Dorsolateral prefrontal cortex (tissue), 122 donors: ENCODE measurements at places on chromosomes 5 and 9.

DNA sequence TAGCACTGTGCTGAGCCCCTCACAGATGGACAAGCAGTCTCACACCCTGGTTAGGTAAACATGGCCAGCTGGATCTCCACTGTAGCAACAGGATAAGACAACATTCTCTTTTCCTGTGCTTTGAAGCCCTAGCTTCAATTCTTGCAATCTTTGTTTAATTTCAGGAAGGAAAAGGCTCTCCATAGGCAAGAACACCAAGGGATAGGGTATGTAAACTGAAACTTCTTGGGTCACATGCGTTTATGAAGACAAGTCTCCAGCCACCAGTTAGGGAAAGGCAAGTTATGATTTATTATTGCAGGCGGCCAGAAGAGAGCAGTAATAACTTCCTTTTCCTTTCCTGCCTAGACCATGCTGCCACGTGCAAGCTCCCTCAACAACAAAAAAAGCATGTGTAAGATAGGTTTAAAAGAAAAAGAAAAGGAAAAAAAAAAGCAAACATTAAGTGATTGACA lies 50.1 kb upstream of the POU5F2 start:
- no peak for DNase-seq

GRCh38 chr5:17346811-17347210 lies 129.4 kb downstream of the BASP1 start:
- DNase-seq: no peak

GRCh38 chr9:35599763-35600604 lies 5.1 kb upstream of the TESK1 start:
- DNase-seq: no peak

- DNase-seq: no peak
Observed at GRCh38 chr5:1262381-1262780, 32.5 kb downstream of the TERT start.

DNA sequence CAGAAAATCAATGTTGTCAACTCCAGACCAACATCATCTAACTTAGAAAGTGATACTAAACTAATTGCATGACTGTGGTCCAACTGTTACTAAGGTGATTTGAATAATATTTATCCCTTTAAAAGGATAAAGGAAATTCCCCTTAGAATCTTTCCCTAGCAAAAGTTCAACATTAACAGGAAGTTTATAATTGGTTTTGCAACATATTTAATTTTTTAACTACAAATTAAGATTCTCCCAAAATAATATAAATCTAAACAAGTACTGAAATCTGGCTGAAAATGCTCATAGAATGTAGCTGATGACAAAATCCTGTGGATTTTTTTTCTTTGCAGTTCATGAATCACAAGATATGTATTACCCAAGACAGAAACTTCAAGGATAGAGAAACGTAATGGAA lies 151.4 kb downstream of the LPAR1 start:
- DNase-seq: no peak

DNA sequence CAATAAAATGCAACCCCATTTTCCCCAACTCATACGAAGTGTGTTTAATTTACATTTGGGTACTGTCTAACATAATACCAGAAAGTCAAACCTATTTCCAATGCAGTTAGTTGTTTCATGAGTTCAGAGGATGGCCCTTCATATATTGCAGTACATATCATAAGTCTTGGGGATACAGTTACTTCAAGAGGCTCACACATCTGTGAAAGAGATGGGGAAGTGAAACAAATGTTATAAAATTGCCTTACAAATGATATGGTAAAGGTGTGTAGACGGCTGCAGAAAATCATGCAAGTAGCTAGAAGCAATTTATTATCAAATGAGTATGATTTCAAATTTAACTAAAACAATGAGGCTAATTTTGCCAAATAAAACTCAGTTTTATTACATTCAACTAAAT lies 219.0 kb upstream of the CDH12 start:
- DNase-seq: no peak

GRCh38 chr5:56279291-56279690 lies 46.2 kb upstream of the ANKRD55 start:
- no peak for DNase-seq

DNA sequence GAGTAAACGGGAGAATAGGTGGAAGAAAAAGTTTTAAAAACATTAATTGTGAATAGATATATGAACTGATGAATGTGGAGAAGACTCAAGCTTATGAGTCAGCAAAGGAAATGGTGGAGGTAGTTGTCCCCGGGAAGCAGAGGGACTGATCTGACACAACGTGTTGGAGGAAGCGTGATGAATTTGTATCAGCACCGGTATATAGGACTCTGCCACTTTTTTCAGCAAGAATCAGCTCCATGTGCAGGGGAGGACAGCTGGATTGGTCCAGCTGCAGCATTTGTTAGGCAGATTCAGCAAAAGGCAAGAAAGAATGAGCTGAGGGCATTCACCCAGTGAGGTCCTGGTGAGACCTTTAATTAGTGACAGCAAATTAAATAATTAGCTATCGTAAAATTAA lies 276.0 kb downstream of the TENT4A start:
- no peak for DNase-seq

DNA sequence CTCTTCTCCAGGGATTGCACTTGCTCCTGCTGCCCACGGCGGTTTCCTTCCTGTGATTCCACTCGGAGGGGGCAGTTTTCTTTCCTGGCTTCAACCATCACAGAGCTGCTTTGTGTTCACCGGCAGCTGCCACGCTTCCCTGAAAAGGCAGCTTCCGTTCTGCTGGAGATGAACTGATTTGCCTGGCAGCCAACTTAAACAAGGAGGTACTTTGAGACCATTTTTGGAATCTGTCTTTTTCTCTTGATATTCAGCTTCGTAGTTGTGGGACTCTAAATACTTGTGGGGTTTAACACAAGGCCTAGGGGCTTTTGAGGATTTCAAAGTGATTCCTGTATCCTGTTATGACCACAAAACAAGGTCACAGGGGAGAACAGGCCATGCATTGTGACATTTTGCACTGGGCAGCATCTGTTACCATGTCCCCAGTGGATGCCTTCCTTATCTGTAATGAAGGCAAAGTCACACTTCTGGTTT lies 192.0 kb downstream of the MTRR start:
- no peak for DNase-seq

- no peak for DNase-seq
Observed at GRCh38 chr5:178380086-178380485, 147.5 kb upstream of the PHYKPL start.

DNA sequence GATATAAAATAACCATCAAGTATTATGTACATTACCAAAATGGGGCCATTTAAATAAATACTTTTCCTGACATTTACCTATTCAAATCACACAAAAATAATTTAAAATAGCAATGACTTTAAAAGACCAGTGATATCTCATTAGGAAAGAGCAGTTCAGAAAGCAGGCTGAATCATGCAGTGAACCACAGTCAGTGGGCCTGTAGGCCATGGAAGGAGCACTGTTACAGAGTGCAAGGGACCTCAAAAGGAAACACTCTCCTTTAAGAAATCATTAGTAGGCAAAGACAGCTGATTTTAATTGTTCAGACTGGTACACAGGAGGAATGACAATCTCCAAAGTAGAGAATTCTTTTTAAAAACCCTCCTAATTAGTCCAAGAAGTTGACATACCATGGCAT lies 283.5 kb upstream of the EFNA5 start:
- no peak for DNase-seq

DNA sequence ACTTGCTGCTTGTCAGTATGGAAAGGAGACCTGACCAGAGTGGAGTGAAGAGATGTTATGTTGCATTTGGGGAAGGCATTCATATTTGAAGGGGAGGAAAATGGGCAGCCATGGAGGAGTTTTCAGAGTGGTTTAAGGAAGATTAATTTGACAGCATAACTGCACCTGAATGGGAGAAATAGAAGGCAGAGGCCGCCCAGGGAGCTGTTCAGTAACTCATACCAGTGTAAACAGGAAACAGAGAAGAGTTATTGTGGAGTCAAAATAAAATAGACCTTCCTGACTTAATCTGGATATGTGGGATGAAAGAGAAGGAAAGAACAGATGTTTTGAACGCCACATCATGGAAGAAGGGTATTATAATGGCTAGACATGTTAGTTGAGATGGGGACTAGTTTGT lies 13.4 kb downstream of the SLC44A1 start:
- DNase-seq: no peak

GRCh38 chr5:133472829-133473228 lies 139.5 kb downstream of the FSTL4 start:
- DNase-seq: no peak

DNA sequence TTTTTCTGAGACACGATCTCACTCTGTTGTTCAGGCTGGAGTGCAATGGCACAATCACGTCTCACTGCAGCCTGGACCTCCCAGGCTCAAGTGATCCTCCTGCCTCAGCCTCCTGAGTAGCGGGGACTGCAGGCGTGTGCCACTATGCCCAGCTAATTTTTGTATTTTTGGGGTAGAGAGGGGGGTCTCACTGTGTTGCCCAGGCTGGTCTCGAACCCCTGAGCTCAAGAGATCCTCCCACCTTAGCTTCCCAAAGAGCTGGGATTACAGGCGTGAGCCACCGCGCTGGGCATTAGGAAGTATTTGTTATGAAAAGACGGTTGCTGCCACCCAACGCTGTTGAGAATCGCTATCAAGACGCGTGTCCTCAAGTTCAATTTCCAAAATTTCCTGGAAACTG lies 180.9 kb upstream of the TBCA start:
- DNase-seq: no peak

DNA sequence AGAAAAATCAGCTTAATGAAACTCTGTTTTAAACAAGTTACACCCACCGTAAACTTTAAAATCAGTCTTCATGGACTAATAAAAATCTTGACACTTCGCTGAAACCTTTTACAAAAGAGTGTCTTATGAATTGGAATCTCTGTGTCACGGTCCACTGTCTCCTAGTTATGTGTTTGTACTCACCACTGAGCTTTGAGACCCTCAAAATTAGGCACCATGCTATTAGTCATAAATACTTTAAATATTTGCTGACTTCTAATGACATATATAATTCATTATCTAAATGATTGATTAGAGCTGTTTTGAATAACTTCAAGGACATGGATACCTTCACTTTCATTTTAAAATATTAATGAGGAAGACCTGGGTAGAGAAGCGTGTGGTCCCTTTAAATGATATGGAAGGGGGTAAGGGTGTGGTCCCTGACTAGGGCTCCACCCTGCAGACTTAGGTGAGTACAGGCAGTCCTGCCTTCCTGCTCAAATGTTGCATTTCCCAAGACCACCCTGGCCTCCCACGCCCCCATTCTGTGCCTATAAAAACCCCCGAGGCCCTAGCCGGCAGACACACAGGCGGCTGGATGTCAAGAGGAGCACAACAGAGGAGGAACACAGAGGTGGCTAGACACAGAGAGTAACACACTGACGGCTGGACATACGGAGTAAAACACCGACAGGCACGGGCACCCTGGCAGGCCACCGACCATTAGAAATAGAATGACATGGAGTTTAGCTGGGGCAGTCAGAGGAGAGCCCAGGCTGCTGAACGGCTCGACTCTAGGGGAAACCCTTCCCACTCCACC lies 179.0 kb upstream of the CDH9 start:
- DNase-seq: no peak

GRCh38 chr9:26524267-26524666 lies 368.3 kb downstream of the CAAP1 start:
- no peak for DNase-seq

- no peak for DNase-seq
Observed at GRCh38 chr5:152595405-152595804, 190.3 kb upstream of the NMUR2 start.

GRCh38 chr5:147101659-147102369 lies 133.0 kb upstream of the STK32A start:
- peak; percentile 37 for DNase-seq

GRCh38 chr5:115456056-115456455 lies 88.5 kb downstream of the FEM1C start:
- DNase-seq: no peak

DNA sequence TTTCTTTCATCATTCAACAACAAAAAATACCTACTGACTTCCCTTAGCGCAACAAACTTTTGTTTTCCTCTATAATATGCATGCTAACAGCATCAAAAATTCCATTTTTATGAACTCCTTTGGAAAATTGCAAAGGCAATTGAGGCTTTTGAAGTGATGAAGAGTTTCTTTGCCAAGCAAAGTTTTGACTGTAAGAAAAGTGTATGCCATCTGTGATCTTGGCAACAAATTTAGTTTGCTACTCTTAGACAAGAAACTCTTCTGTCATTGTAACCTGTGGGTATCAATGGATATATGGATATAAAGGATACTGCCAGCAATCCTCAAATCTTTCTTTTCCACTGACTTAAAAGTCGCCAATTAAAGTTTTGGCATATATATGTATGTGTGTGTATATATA lies 72.0 kb upstream of the GABRA1 start:
- no peak for DNase-seq

- peak; percentile 79 for DNase-seq
Observed at GRCh38 chr5:132797651-132798050, 15.5 kb upstream of the SOWAHA start.

GRCh38 chr5:175800656-175801081 lies 70.7 kb upstream of the CPLX2 start:
- peak; percentile 45 for DNase-seq

GRCh38 chr9:136235709-136236455 lies 9.7 kb downstream of the QSOX2 start:
- DNase-seq: no peak

GRCh38 chr9:126806336-126806735 lies 1.5 kb downstream of the ZBTB43 start:
- no peak for DNase-seq

DNA sequence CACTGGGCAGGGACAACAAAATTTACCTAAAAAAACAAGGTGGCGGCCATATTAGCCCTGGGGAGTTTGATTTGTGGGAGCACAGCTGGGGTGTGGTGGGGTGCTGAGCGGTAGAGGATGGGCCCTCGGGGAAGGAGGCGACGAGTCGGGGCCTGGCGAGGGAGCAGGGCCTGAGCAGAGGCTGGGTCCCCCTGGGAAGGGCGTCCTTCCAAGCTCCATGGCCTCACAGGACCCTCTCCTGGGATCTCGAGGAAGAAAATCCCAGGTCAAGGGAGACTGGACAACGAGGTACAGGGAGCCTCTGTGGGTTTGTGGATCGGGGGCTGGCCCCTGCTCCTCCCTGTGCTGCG lies 165.5 kb downstream of the CACNA1B start:
- DNase-seq: no peak

DNA sequence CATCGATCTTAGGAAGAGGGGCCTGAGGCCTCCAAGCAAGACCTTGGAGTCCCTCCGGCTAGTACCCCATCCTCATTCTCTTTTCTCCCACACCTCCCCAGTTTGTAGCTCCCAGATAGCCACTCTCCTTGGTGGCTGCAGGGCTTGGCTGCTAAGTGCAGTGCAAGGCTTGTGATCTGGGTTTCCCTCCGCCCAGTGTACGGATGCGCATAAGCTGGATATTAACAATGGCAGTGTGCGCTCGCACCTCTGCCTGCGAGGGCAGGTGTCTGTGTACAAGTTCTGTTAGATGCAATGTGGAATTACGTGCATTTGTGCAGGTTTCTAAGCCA lies 71.0 kb upstream of the TBCA start:
- no peak for DNase-seq

DNA sequence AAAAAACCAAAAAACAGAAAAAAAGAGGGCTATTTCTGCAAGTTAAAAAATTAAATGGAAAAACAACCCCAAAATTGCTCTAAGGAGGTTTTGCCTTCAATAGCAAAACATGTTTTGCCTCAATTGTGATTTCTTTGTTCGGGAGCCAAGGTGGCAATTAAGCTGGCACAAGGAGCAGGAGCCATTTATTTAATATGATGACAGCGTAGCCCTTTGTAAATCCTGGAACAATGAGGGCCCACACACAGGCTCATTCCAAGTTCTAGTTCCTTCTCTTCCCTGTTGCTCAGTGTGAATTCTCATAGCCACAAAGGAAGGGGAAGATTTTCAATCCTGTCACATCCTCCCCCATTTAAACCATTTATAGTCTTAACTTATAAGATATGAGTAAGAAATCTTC lies 353.2 kb downstream of the PDE4D start:
- peak; percentile 33 for DNase-seq
